Nucleus accumbens (tissue), 56 donors: ENCODE measurements at places on chromosomes 7 and 10.

GRCh38 chr10:21022821-21023220 is 125.7 kb upstream of the NEBL start:
- no peak for DNase-seq

DNA sequence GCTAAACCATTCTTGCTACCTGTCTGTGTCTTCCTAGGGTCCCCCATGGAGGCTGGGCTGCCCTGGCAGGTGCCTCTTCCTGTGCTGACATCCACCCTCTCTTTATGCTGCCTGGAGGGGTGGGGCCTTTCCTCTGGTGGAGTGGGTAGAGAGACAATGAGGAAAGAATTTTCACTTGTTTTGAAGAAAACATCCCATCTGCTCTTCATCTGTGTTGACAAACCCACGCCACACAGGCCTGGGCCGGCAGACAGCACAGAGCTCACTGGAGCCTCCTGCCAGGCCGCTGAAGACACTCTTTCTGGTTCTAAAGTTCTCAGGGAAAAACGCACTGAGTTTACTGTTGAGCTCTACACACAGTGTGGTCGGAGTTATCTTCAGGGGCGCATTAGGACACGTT is 328.2 kb downstream of the GLRX3 start:
- no peak for DNase-seq

DNA sequence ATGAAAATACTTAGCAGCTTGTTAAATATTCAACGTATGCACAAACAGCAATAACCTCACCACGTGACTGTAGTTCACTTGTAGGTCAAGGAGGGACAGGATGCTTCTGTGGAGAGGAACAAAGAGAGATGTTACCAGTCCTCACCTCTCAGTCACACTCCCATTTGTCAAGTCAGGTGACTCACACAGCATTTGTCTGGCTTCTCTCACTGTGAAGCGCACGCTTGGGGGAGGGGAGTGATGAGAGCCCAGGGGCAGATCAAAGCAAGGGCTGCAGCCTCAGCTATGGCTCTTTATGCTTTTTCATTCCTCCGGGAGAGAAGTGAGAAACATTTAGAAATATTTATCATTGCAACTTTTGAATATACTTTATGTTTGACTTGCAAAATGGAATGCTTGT is 2.9 kb upstream of the RBM20 start:
- DNase-seq = no peak

DNA sequence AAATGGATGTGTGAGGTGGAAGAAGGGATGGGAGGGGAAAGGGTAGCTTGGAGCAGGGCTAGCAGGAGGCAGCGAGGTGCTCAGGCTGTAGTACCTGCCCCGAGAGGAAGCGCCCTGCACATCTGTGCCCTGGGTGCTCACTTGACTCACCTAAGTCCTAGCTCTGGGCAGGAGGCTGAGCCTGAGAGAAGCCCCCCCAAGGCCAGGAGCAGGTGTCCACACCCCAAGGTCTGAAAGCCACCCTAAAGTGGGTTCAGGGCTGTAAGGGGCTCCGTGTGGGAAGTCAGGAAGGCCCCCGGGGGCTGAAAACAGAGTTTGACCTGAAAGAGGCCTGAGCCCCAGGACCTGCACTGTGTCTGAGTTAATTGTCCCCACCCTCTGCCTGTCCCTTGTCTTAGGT is 95.8 kb upstream of the PODXL start:
- DNase-seq = no peak

DNA sequence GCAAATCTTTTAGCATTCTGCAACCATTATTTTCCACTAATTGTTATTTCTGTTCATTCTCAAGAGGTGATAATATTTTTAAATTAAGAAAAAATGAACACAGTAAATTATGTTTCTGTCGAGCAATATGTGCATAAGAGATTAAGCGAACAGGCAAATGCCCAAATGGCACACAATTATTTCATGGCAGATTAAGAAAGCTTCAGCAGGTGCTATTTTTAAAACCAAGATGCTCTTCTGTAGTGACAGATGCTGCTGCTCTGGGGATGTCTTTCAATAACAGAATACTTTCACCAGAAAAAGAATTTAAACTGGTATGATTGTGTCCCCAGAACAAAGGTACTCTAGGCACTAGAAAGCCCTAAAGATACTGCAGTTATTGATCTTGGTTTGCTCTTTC is 412.7 kb upstream of the SORCS1 start:
- no peak for DNase-seq

DNA sequence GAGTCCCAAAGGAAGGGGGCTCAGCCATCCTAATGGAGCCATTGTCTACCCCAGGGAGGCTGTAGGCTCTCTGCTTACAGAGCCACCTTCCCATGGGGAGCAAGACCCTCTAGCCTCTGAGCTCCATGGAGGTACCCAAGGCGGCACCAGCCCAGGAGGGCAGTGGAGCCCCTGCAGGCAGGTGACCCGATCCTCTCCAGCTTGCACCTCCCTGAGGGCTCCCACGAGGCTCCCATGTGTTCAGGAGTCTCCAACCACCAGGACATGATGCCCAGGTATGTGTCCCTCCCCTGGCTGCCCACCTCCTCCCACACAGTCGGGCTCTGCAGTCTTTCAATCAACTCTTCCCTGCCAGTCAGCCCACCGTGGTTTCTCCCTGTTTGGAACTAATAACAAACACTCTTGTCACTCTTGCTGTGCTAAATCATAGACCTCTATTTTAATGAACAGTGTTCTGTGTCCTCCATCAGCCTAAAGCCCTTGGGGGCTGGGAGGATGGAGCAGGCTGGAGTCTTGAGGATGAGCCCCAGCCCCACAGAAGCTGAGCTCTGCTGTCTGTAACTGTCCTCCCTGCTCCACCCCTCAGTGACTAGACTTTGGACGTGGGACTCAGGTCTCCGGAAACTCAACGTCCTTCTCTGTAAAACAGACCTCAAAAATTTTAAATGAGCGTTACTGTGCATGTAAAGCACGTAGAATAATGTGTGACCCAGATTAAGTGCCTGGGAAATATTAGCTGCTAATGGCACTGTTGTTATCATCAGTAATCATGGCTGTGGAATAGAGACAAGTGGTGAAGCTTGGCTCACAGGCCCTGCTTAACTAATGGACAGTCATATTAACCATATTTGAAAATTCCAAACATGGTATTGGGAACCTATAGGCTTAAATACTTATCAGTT is 298.9 kb downstream of the WDR37 start:
- no peak for DNase-seq

- no peak for DNase-seq
Observed at GRCh38 chr10:119205894-119206602, 1.3 kb upstream of the GRK5 start.

GRCh38 chr7:42972699-42973500 is 40.7 kb downstream of the MRPL32 start:
- DNase-seq = no peak

DNA sequence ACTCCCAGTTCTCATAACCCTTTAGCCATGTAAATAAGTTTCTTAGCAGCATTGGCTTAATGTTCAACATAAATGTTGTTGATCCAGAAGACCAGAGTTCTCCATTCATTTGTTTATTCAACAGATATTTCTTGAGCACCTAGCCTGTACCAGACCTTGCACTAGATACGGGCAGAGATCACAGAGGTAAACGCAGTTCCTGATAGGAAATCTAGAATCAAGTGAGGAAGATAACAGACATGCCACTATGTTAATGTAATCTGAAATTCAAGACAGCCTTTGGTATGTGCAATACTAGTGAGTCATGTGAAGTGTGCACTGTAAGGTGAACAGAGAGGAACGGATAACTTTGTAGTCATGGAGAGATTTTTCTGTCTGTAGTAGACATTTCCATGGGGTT is 3.0 kb downstream of the BUB3 start:
- DNase-seq = no peak

DNA sequence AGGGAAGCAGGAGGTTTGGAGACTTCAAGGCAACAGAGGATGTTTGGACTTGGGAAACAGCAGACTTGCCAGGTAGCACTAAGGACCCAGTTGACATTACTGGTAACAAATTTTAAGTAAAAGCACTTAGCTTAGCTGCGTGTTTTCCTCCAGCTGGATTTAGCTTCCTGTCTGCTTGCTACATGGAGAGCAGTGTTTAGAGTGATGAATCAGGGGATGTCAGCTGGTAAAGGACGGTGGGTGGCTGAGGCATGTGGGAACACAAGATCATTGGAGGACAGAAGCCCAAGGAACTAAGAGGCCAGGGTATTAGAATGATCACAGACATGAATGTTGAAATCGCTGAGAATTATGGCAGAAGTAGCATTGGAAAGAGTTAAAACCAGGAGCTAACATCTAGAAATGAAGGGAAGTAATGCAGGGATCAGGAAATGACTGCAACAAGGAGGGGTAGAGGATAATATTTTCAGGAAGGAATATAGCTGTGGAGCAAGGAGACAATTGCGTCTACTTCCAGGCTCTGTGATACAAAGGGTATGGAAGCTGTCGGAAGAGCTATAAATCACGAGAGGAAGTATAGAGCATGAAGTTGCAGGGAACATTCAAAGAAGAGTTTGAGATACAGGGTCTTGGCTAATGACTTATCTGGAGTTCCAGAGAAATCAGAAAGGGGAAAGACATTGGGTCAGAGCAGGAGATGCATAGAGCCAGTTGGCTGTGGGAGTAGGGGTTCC is 34.4 kb downstream of the CALD1 start:
- DNase-seq = no peak

DNA sequence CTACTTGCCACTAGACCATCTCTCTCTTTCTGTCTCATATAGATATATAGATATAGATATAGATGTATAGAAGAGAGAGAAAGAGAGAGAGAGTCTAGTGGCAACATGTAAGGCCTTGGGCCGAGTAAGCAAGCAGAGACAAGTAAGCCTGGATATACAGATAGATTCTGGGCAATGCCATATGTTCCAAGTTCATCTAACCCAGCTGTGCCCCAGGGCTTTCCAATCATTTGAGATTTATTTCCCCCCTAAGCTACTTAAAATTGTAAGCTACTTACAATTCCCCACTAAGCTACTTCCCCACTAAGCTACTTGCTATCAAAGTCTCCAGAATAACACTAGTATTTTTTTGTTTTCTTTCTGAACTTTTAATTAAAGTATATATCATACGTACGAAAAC is 1094.1 kb downstream of the DNAJB9 start:
- no peak for DNase-seq

DNA sequence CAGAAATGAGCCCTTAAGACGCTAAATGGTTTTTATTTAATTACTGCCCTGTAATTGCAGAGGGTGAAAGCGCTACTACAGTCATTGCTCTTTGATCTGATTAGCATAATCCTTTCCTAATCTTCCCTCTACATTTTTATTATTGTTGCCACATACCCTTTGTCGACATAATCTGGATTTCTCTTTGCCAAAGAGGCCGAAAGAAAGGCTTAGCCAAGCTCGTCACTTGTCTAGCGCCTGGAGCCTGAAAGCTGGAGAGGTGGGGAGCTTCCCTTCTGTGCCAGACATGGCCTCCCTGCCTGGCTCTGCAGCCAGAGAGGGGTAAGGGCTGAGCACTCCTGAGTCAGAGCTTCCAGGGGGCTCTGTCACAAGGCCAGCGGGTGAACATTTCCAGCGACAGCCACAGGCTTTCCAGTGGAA is 145.9 kb downstream of the PRKAG2 start:
- DNase-seq = no peak

- no peak for DNase-seq
Observed at GRCh38 chr10:124239134-124239533, 145.7 kb upstream of the CHST15 start.

DNA sequence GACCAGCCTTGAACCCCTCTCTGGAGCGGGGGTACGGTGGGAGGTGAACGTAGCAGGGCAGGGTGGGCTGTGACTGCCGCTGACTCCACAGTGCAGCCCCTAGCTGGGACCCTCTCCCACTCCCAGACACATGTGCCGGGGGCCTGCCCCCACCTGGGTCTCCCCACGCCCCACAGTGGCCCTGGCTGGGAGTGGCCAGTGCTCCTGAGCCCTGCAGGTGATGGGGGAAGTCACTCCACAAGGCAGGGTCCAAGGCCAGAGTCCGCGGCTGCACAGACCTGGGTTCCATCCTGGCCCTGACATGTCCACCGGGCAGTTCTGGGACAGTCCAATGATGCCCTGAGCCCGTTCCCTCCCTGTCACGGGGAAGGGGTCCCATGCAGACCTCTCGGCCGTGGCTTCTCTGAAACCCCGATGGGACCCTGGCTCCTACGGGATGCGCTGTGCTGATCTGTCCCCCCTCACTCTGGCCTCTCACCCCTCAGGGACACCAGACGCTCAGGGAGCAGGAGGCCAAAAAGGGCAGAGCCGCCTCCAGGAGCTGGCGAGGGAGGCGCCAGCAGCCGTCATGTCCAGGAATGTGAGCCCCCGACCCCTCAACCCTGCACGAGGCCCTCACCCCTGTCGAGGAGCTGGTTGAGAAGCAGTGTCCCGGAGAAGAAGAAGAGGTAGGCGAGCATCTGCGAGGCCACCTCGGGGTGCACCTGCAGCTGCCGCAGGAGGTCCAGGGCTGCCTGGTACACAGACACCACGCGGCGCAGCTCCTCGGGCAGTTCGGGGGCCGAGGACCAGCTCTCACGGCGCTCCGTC is 40.4 kb downstream of the AP5Z1 start:
- DNase-seq = no peak

DNA sequence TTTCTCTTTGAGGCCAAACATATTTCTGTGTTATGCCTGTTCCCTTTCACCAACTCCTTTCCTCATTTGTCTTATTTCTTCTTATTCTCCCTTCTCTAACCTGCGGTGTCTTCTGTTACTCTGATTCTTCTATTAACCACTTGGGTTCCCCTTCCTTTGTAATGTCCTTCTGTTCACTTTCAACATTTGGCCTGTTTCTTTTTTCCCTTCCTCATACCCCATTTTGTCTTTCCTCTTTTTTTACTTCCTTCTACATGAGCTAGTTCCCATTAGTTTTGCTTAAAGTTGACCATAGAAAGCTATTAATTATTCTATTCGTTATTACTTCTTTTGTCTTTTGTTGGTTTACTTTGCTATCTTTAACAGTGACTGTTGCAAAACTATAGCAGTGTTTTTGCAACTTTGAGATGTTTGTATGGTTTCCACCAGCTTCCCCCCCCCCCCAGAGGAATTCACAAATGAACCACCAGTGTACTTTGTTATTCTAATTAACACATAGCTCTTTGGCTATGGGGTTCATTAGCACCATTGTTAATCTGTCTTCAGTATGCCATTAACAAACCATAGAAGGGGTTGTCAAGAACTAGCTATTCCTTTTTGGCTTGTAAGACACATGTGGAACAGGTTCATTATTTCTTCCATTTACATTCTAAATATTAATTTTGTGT is 2.9 kb downstream of the LRGUK start:
- no peak for DNase-seq
